ENCODE measurements at places on chromosomes 4 and X. TPM values are rescaled to one million over a fixed set of nuclear protein-coding genes. Genes with fewer than 3 reads are reported as not detected.

DNA sequence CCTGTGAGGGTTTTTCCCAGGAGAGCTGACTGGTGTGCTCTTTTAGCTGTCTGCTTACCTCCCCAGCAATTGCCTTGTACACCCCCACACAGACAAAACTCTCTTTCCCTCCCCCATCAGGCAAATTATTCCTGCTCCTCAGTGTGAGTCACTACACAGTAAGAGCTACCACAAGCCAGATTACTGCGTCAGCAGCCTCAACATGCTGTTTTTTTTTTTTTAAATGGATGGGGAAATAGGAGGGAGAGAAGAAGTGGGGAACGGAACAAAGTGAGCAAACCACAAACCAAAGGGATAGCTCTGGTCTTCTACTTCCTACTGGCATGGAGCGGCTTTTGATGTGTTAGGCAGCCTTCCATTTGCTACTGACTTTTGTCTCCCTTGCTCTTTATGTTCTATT, 107.5 kb upstream of the ACSL4 start:
- no peak for DNase-seq

DNA sequence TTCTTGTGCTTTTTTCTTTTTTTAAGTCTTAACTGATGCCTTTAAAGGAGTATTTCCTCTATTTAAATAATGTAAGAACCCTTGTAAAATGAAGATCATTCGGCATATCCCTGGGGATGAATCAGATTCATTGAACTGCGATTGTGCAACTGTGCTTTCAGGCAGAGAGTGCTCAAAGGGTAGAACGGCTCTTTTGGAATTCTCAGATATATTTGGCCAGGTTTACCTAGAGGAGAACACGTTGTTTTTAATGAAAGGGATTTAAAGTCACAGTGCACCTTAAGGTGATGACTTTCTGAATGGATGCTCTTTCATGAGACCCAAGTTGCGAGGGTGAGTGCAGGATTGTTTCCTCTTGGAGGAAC, 51.6 kb upstream of the ELOVL6 start:
- no peak for DNase-seq

- DNase-seq = no peak
These were observed 115.8 kb downstream of the ADAM29 start for GRCh38 chr4:175034007-175034406.

- no peak for DNase-seq
These were observed 50.5 kb downstream of the SLC4A4 start for GRCh38 chr4:71389149-71389827.

GRCh38 chrX:18151157-18151556, 69.5 kb downstream of the BEND2 start:
- no peak for DNase-seq

DNA sequence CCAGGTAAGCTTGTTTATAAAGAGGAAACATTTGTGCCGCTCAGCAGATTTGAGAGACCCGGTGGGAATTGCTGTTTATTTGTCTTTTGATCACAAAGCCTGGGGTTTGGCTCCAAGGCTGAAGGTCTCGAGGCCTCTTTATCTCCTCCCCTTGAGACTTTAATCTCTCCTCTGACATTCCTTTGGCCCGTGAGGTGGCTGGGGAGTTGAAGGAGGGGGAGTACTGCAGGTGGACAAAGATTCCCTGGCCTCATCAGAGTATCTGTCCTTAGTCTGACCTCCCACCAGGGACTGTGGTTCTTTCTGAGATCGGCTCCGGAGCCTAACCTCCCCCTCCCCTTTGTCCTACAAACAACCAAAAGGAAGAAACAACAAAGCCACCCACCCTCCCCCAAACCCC, 216.5 kb downstream of the MID1IP1 start:
- no peak for DNase-seq

GRCh38 chrX:29487714-29488113, 727.6 kb upstream of the MAGEB2 start:
- DNase-seq = no peak

GRCh38 chrX:18166068-18166467, 54.6 kb downstream of the BEND2 start:
- no peak for DNase-seq

- no peak for DNase-seq
These were observed 830.9 kb downstream of the TECRL start for GRCh38 chr4:63578383-63578782.

GRCh38 chrX:153668423-153669173, 5.0 kb downstream of the PNCK start:
- DNase-seq = no peak

GRCh38 chr4:176825586-176825985, 32.9 kb upstream of the VEGFC start:
- no peak for DNase-seq

DNA sequence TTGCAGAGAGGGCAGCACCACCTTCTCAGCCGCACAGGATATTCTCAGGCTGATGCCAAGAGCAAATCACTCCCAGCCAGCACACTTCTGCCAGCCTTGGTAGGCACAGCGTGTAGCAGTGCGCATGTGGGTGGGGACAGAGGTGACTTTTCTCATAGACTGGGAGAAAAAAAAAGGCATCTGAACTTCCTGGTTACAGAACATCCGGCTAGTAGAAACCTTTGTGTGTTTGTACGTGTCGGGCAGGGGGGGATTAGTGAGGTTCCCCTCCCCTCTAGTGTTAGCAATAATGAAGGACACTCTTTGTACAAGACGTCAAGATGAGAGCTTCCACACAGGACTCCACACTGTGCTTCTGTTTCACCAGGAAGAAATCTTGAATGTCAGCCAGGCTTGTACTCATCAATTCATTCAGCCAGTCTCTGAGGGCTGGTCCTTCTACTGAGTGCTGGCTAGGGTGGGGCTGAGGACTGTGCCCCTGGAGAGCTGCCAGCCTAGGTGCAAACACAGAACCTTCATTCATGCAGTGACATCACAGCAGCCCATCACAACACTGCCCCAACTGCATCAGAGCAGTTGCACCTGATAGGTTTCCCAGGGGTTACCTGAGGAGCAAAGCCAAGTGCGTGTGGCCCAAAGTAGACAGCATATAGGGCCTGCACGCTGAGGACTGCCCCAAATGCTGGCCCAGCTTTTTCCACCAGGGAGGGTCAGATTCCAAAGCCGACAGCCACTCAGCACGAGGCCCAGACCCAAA, 34.7 kb downstream of the SLC25A5 start:
- no peak for DNase-seq

DNA sequence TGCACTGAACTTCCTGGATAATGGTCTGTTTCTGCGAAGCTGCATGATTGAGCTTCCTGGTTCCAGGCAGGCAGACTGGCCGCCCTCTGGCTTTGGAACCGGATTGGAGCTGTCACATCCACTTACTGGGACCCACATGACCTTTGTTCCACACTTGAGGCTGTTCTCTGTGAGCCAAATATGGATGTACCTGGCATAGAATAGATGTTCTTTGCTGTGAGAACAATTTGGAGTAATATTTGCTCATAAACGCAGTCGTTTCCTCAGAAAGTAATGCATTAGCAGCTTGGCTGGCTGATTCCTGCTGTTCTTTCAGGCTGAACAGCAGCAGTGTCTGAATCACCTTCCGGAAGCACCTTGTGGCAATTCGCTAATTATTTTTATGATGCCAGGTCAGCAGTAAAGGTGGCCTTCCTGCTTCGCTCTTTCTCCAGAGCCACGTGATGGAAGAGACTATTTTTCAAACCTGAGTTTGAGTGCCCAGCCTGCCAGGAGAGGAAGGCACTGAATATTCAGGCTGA, 78.1 kb upstream of the BOD1L1 start:
- peak; percentile 16 for DNase-seq

DNA sequence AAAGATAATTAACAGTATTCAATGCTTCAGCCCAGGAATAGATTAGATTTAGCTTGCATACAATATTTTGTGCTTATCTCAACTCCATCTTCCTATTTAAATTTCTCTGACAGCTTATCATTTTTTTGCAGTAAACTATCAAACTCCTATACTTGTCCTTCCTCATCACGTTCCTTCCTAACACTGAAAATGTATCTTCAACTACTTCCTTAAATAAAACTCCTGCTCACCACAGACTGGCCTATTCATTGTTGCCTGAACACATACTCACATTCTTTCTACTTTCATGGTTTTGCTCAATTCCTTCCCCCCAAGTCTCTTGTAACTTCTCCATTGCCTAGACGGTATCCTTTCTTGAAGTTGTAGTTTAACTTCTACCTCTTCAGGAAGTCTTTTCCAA, 28.5 kb upstream of the PTPN13 start:
- DNase-seq = no peak

DNA sequence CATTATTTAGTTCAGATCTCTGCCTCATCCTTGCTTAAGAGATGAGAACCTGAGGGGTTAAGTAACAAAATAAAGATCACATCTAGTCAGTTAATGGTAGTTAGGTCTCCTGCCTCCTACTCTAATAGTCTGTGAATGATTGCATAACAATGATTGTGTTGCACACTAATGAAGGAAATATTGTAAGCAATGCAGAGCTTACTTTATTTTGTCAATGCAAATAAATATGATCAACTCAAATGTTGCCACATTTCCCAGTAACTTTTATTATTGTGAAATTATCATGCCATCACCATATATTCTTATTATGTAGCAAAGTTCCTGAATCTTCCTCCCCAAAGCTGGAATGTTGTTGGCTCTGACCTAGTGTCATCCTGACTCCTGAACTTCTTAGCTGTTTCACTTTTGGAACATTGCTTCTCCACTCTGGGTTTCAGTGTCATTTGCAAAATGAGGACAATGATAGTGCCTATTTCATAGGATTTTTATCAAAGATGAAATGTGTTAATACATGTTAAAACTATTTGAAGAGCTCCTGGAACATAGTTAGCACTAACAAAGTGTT, 17.0 kb upstream of the GABRA4 start:
- DNase-seq = no peak

DNA sequence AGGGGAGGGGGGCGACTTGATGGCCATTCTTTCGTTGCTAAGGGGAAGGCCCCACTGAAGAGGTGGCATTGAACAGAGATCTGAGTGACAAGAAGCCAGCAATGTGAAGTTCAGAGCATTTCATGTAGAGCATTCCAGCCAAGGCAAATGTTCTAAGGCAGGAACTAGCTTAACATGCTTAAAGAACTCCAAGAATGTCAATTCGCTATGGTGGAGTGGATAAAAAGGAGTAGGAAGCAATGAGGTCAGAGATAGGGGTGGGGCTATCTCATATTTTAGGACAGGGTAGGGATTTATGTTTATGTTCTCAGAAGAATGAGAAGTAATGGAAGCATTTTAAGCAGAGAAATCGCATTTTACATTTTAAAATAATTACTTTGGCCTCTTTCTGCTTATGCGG, 130.9 kb downstream of the TTC29 start:
- DNase-seq = no peak

DNA sequence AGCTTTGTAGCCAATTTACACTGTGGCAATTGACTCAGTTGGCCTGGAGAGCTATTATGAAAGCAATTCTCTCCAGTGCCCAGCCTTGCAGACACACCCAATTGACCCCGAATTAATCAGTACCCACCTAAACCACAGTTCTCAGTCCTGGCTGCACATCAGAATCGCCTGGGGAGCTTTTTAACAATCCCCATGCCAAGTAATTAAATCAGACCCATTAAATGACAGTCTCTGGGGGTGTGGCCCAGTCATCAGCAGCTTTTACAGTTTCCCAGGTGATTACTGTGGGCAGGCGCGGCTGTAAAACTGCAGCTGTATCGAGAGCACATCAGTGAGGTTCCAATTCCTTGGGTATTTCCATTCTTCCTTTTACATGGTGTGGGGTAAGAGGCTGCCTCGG, 460.9 kb upstream of the FAT1 start:
- no peak for DNase-seq

DNA sequence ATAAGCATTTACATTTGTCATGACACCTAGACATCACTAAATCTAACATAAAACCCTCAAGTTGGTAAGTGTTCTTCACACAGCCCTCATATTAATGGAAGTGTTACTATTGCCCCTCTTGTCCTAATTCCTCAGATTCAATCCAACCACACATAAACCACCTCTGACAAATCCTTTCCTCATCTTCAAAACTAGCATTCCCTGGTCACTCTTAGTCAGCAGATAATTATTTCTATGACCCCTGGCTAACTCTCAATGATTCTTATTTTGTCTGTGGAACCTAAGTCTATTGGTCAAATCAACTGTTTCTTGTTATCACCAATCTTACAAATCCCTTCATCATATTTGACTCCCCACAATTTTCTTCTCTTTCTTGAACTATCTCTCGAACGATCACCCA, 168.6 kb downstream of the PPP3CA start:
- no peak for DNase-seq

DNA sequence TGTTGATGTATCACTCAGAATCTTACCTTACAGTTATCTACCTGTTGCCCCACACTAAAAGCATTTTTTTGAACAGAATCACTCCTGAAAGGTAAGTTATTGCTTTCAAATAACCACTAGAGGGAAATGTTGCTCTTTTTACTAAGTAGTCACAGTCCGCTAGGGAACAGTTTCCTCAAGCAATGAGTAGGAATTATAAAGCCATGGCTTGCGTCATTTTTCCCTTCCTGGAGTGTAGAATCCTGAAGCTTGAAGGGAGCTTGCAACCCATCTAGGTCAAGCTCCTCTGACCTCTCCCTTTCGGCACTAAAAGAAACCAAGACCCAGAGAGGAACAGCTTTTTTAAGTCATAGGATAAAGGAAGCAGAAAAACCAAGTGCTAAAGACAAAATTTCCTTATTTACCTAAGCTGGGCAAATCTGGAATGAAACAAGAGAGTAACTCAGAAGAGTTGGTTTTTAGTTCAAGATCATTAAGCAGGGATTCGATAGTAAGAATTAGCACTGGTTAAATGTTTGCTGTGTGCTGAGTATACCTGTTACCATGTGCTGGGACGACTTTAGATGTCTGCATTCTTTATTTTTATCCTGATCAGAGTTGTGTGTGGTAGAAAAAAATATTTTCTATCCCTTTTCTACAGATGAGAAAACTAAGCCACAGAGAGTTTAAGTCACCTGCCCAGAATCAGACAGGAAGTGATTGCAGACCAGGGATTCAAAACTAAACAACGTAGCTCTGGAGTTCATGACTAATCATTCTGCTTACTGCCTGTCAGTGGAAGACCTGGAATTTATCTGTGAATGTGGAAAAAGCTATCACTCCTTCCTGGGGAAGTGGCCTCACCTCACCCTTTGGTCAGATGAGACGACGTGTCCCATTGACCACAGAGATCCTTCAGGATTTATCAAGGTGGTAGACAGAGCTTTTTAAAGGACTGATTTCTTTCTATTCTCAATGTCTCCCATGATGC, 631.5 kb downstream of the RAB28 start:
- peak; percentile 58 for DNase-seq

DNA sequence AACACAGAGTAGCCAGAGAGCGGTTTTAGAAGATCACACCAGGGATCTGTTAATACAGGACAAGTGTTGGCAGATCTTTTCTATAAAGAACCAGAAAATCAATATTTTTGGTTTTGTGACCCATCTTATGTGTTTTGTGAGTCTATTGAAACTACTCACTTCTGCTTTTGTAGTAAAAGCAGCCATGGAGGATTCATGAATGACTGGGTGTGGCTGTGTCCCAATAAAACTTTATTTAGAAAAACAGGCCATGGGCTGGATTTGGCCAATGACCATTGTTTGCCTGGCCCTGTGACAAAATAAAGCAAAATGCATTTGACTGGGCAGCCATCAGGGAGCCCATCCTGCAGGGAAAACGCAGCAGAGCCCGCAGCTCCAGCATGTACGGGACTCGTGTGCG, 99.9 kb upstream of the ADRA2C start:
- DNase-seq = no peak

- no peak for DNase-seq
These were observed 35.9 kb upstream of the HPSE start for GRCh38 chr4:83370640-83370906.

Gene BST1
- 15.1 TPM for polyA plus RNA-seq

Gene C4orf51
- not detected for polyA plus RNA-seq

Gene ETDA
- polyA plus RNA-seq = not detected

Gene NEK1
- polyA plus RNA-seq = 23.7 TPM

Gene CYSLTR1
- 2.4 TPM for polyA plus RNA-seq

Gene NSUN7
- 11.7 TPM for polyA plus RNA-seq

Gene VCX
- polyA plus RNA-seq = not detected

Gene NIPAL1
- 6.4 TPM for polyA plus RNA-seq
